ENCODE measurements at places on chromosomes 2 and 18. TPM values are rescaled to one million over a fixed set of nuclear protein-coding genes. Genes with fewer than 3 reads are reported as not detected.
A peak's percentile ranks its signal among the peaks of the same experiment; 100 is the strongest.

Gene LBH
- total RNA-seq: 92.3 TPM

Gene RUFY4
- not detected for total RNA-seq

GRCh38 chr2:74003494-74004211, 18.9 kb downstream of the TET3 start:
- H3K27me3 ChIP-seq: peaks cover 2% of the 10 kb centered on the region
- peak; percentile 72 for DNase-seq
- H3K4me1 ChIP-seq: peaks cover 83% of the 10 kb centered on the region
- peak overlapping the region; percentile 93 for H3K27ac ChIP-seq

GRCh38 chr2:8980096-8980495, 23.4 kb downstream of the MBOAT2 start:
- no peak for DNase-seq
- no peak overlapping the region for H3K27ac ChIP-seq
- no peaks in the 10 kb centered on the region for H3K36me3 ChIP-seq
- H3K27me3 ChIP-seq: no peaks in the 10 kb centered on the region
- H3K4me3 ChIP-seq: no peak overlapping the region
- peaks cover 39% of the 10 kb centered on the region for H3K4me1 ChIP-seq

Gene TSPYL6
- not detected for total RNA-seq

Gene FEV
- total RNA-seq: not detected

Measured in HFFc6 (cell line).